Gastrocnemius medialis (tissue), 4 donors: ENCODE measurements at places on chromosomes 3 and 15. TPM values are rescaled to one million over a fixed set of nuclear protein-coding genes. Genes with fewer than 3 reads are reported as not detected.

DNA sequence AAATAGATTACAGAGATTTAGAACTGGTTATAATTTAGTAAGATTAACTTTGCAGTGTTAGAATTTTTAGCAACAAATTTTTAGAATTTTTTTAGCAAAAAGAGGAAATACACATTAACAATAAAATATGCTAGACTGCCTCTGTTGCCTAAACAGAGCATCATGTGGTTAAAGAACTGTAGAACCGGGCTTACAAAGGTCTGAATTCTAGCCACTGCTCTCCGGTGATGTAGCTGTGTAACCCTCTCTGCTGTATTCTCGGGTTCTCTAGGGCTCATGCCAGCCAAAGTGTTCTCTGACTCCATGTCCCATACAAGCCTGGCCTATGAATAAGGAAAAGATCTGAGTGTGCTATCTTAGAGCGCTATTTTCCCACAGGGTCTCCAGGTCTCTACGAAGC, 2.9 kb upstream of the P2RY12 start:
- DNase-seq: no peak

DNA sequence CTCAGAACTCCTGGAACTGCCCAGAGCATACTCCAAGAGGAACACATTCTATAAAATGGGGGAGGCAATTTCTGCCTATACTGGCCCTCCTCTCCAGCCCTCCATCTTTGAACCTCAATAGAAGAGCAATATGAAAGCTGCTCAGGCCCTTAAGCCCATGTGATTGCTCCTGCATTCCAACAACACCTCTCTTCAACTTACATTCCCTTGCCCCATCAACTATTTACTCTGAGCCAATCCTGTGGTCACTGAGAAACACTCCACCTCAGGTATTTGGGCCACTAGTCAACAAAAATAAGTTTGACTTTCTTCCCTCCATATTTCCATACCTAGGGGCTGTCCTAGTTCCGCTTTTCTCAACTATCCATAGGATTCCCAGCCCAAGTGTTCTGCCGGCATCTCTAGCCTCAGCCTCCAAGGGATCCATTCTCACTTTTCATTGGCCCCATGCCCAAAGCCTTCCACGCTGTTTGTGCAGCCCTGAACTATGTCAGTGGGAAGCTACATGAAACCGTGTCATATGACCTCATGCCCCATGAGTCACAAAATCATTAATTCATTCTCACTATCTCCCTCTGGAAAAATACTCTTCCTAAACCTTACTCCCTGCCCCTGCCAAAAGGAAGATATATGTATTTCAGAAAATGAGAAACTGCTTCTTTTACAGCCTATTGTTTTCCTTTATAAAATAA, 61.6 kb downstream of the GJD2 start:
- no peak for DNase-seq

DNA sequence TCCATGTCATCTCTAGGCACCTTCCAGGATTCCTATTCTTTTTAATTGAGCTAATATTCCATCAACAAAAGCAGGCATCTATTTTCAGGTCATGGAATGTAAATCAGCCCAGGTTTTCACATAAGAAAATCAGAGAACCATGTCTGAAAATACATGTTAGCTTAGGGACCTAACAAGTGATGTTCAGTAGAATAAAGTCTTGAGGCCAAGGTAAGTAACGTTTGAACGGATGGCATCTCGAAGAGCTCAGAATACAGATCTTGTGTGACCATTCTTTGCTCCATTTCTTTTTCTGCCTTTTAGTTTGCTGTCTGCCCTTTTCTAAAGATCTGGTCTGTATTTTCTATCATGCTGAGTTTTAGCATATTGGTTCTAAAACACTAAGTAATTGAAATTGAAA, 16.5 kb upstream of the KCNMB2 start:
- no peak for DNase-seq

DNA sequence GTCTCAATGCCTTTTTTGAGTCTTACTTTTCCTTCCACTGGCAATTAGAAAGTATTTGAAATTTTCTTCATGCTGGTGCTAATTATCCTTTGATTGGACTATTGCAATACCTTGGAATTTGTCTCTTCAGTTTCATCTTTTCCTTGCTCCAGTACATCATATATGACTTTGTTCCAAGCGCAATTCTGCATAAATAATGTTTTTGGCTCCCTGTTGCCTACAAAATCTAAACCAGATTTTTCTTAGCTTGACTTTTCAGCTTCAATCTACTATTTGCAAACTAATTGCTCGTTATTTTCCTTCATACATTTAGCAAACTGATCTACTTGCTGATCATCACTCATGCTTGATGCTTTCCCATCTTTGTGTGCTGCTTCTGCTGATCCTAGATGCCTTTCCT, 230.8 kb upstream of the GPR149 start:
- DNase-seq: no peak

DNA sequence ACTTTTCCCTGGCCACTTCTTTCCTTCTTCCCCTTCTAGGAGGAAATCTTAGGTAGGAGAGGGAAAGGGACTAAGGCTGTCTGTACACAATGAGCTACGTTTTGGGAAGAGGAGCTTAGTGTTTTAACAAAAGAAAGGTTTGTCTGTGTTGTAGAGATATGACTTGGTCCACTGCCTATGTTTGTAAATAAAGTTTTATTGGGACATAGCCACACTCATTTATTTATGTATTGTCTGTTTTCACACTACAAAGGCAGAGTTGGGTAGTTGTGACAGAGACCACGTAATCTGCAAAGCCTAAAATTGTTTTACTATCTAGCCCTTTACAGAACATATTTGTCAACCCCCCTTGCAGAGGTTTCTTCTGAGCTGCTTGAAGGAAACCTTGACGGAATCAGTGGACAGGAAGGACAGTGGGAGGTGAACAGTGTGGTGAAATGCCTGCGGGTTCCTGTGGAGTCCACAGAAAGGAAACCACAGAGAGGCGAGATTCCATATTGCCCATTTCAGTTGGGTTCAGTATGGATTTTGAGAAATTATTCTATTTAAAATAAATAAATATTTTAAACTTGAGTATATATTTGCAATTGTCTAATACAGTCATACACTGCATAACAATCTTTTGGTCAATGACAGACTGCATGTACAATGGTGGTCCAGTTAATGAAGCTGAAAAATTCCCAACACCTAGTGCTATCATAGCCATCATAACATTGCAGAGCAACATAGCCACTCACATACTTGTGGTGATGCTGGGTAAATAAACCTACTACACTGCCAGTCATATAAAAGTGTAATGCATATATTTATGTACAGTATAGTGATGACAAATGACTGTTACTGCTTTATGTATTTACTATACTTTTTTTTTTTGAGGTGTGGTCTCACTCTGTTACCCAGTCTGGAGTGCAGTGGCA, 157.9 kb upstream of the NUDT16 start:
- no peak for DNase-seq

GRCh38 chr3:31522152-31522551, 10.6 kb upstream of the STT3B start:
- DNase-seq: no peak

- no peak for DNase-seq
These were observed 238.5 kb downstream of the WDR72 start for GRCh38 chr15:53520996-53521395.

- DNase-seq: no peak
These were observed 106.0 kb downstream of the ARPP21 start for GRCh38 chr3:35745351-35745750.

DNA sequence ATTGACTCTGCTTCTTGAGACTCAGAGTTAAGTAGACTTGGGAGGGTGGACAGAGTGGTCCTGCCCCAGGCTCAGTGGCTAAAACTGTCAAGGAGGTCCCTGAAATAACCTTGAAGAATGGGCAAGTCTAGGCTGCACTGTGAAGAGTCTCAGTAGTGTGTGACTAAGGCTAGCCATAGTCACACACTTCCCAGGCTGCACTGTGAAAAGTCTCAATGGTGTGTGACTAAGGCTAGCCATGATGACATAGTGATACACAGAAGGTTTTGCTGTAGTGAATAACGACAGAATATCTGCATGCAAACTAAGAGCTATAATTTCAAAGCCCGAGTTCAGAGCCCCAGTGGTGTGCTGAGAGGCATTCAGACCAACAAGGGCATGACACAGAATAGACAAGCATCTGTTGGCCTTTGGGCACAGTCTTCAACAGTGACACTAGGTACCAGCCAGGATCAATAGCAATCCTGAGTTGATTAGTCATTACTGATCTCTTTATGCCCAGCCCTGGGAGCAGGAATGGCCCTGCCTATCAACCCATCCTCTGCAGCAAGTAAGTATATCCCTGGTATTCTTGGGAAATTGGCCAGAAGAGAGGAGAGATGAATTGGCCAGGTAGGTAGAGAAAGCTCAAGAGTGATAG, 72.4 kb upstream of the BBX start:
- DNase-seq: no peak

- DNase-seq: no peak
These were observed 650.5 kb upstream of the ZNF385D start for GRCh38 chr3:22401499-22401898.

DNA sequence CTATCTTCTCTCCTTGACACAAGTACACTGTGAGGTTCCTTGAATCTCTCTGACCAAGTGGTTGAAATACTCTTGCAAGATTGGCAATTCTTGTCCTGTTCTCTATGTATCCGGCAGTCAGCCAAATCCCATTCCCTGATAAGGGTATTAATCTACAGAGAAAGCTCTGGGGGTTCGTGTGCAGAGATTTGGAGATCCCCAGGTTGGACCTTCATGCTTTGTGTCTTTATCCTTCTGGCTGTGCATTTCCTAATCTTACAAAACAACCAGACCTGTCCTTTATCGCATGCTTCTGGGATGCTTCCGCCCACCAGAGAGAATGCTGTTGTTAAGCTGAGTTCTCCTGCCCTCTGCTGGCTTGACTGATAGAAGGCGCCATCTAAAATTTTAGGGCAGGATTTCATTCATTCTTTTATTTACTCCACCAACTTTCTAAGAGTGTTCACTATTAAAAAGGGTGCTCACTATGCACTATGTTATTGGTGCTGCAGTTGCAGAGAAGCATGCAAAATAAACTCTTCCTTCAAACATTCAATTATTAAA, 8.6 kb upstream of the SST start:
- no peak for DNase-seq

DNA sequence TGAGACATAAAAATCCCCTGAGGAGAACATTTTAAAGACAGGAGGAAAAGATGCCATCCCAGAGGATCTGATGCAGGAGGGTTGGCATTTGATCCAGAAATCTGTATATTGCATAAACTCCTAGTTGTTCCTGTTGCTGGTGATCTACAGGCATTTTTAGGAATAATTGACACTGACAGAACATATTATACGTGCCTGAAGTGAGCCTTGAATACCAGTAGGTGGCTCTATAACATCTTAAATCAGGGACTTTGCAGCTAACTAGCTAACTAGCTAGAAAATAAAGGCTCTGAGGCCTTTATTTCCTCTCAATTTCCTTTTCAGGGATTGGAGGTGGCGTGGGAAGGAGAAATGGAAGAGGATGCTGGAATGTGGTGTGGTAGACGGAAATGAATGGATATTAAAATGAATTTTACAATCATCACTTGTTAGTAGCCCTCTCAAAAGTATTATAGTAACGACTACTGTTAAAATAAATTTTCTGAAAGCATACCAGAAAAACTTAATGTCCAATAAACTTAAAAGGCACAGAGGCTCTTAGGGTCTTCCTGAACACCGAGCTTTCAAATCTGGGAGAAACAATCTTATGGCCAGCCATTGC, 73.8 kb upstream of the ZBED2 start:
- no peak for DNase-seq

GRCh38 chr3:119175872-119176756, 2.7 kb downstream of the UPK1B start:
- no peak for DNase-seq

The THPO gene
- total RNA-seq: 0.36 TPM

The IGF1R gene
- 10.1 TPM for total RNA-seq

The KAT2B gene
- 39.4 TPM for total RNA-seq

The MUC20 gene
- 7.0 TPM for total RNA-seq

The IL12A gene
- not detected for total RNA-seq

The IL5RA gene
- not detected for total RNA-seq

The MYLK gene
- 10.5 TPM for total RNA-seq

The CPEB1 gene
- 0.69 TPM for total RNA-seq

The ACSBG1 gene
- not detected for total RNA-seq

The THRB gene
- 25.2 TPM for total RNA-seq

The RGMA gene
- 152 TPM for total RNA-seq
